ENCODE measurements at places on chromosomes 3 and 15. TPM values are rescaled to one million over a fixed set of nuclear protein-coding genes. Genes with fewer than 3 reads are reported as not detected.

The SEMA3B gene
- 2.2 TPM for total RNA-seq

The PRTG gene
- total RNA-seq = 0.09 TPM

The SCG5 gene
- 0.33 TPM for total RNA-seq

DNA sequence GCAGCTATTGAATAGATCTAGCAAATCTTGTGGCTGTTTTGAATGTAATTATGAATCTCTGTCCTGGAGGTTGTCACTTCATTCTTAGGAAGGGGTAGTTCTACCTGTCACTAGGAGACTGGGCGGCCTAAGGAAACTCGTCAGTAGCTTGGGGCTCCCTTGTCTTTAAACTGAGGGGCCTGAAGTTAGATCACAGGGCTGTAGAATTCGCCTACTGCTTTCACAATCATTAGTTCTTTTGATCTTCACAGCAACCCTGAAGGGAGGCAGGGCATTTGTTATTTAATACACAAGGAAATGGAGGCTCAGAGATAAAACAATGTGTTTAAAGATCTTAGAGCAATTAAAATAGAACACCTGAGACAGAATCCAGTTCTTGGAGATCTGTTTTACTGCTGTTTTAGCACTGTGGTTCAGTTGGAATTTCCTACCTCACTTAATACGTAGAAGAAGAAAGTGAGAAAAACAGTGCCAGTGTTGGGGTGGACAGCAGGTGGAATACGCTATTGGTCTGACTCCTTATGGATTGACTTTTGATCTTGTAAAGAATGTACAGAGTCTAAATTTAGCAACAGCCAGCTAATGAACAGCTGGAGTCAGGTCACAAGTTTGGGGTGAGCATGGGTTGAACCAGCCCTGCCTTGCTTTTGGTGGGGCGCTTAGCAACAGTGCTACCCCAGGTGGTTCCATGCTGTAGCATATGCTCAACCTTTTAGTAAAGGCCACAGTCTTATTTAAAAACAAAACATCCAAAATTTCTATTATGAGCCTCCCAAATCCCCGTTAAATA lies 71.4 kb upstream of the BHLHE40 start:
- no peak for DNase-seq

The ECE2 gene
- not detected for total RNA-seq

The SPINT1 gene
- 4.5 TPM for total RNA-seq

DNA sequence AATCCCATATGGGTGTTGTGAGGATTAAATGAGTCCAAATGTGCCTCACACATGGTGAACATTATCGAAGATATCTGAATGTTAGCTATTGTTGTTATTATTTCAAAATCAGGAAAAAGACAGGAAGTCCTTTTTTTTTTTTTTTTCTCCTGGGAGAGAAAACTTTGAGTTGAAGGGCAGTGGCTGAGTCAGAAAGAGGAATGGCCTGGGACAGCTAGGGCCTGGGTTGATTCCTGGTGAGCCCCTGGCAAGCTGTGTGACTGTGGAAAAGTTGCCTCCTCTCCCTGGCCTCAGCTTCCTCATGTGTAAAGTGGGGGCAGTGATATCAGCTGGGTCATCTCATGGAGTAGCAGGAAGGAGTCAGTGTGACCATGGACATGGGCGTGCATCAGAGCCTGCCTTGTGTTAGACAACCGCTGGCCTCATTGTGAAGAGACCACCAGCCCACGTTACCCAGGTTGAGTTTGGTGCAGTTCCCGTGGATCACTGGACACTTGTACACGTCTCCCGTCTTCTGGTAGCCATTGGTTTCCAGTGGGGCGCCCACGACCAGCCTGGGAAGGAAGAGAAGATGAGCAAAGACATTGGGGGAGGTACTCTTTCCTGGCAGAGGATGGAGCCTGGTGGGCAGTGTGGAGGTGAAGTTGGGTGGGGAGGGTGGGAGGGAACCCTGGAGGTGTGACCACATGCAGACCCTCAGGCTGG lies 63.1 kb downstream of the ITGA11 start:
- no peak for DNase-seq

The ADGRG7 gene
- total RNA-seq = not detected

The COMMD2 gene
- total RNA-seq = 36.1 TPM

- DNase-seq = no peak
These were observed 2.4 kb upstream of the MAGI1 start for GRCh38 chr3:66041116-66041515.

- peak; percentile 38 for DNase-seq
These were observed 536 bp downstream of the SNAPC5 start for GRCh38 chr15:66496951-66497501.

The TFRC gene
- 470 TPM for total RNA-seq

DNA sequence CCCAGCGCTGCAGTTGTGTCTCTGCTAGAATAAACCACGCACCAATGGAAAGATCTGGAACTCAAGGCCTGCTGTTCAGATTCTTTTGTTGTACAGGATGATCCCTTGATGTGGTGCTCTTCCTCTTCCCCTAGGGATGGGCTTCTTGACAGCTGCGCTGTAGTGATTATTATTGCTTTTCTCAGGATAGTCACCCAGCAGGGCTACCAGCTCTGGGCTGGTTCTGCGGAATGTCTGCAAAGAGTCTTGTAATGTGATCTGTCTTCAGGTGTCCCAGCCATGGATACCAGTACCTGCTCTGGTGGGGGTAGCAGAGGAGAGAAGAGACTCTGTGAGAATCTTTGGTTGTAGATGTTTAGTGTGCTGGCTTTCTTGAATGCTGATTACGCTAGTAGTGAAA lies 974.2 kb downstream of the NSUN3 start:
- no peak for DNase-seq

The ZNF385D gene
- 0.66 TPM for total RNA-seq

DNA sequence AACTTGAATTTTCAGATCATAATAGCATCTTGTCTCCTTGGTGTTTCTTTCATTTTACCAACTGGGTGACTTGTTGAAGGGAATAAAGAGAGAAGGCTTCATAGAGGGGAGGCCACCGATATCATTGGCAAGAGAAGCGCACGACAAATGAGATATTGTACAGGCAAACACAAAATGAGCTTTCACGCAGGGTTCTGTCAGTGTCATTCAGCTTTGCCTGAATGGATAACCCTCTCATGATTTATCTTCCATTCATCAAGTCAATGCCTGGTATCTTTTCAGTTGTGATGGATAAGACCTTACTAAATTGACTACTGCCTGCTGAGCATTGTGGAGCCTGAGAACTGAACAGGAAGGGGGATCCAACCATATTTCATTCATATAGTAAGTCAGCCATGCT lies 188.6 kb upstream of the EPHA3 start:
- DNase-seq = no peak

The AGBL1 gene
- not detected for total RNA-seq

The KY gene
- total RNA-seq = not detected

- no peak for DNase-seq
These were observed 109.7 kb upstream of the GALNT15 start for GRCh38 chr3:16064642-16065414.

GRCh38 chr15:84582583-84583157 lies 18.1 kb upstream of the ZSCAN2 start:
- no peak for DNase-seq

The GOLGA6L10 gene
- total RNA-seq = 2.2 TPM

The TPRA1 gene
- 19.4 TPM for total RNA-seq

The TNK2 gene
- 33.8 TPM for total RNA-seq

- DNase-seq = no peak
These were observed 6.9 kb downstream of the IQGAP1 start for GRCh38 chr15:90394748-90395442.

The COL8A1 gene
- 0.07 TPM for total RNA-seq

DNA sequence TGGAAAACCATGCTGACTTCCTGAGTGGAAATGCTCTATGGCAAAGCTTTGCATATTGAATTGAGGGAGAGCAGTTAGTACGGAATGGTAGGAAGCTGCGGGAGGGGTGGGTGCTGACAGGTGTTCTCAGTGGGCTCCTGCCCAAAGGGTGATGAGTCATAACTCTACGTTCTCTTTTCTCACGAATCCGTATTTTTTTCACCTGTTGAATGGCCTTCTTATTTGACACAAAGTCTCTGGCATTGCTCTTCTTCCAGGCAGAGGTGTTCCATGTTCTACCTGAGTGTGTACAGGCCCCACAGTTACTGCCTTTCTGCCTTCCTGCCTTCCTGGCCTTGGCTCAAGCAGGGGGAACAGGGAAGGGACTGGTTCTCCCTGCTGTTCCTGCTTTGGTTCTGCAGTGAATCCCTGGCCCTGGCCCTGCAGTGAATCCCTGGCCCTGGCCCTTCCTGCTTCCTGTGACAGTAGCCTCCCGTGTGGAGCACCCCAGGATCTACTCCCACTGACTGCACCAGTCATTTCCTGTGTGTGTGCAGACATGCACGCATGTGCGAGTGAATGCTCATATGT lies 31.9 kb downstream of the TRAK1 start:
- no peak for DNase-seq

DNA sequence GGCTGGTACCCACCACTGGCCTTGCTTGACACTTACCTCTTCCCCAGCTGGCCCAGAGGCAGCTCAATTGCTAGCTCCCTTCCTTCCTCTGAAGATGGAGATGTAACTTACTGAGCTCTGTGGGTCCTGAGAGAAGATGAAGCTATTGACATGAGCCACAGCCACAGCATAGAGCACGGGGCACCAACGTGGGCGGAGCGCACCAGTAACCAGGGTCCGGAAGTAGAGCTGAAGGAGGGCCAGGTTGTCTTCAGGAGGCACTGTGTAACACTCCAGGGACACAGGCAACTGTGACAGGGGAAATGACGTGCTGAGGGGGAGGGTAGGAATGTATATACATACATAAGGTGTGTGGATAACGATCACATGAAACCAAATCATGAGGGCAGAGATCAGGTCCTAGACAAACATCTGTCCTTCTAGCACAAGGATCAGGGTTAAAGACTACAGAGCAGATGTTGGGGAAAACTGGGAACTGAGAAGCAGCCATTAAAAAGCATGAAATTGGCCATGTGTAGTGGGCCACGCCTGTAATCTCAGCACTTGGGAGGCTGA lies 4.3 kb upstream of the LTK start:
- no peak for DNase-seq

- no peak for DNase-seq
These were observed 210.3 kb upstream of the CGNL1 start for GRCh38 chr15:57165992-57166391.

DNA sequence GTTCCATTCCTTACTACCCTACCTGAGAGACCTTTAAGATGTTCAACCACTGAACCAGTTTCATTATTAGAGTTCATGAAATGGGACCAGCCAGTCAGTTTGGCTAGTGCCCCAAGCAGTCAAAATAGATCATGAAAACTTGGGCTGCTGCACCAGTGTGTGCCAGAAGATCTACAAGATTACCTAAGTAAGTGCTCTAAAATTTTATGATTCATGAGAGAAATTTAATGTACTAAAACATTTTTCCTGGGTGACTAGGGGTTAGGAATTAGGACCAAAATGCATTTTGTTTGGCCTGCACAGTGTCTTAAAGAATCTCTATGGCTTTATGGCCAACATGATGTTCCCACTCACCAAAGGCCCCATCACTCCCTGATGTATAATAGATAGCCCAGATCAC lies 214.7 kb downstream of the ATP8B4 start:
- DNase-seq = no peak

GRCh38 chr3:49841126-49841696 lies 15.2 kb downstream of the TRAIP start:
- peak; percentile 29 for DNase-seq

The CPN2 gene
- not detected for total RNA-seq

The GXYLT2 gene
- total RNA-seq = 5.8 TPM

GRCh38 chr15:72220687-72221086 lies 10.3 kb downstream of the PKM start:
- DNase-seq = no peak

DNA sequence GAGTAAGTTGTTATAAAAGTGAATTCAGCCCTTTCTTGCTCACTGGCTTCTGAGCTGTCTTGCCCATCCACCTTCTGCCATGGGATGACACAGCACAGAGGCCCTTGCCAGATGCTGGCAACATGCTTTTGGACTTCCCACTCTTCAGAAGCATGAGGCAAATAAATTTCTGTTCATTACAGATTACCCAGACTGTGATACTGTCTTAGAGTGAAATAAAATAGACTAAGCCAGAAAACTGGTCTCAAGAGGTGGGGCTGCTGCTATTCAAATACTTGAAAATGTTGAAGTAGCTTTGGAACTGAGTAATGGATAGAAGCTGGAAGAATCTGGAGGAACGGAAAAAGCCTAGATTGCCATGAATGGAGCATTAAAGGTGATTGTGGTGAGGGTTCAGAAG lies 170.4 kb downstream of the ZMAT3 start:
- no peak for DNase-seq

The ACP3 gene
- 0.18 TPM for total RNA-seq

- DNase-seq = peak; percentile 24
These were observed 1.4 kb downstream of the HTD2 start for GRCh38 chr3:58307639-58308215.

The CCK gene
- not detected for total RNA-seq

DNA sequence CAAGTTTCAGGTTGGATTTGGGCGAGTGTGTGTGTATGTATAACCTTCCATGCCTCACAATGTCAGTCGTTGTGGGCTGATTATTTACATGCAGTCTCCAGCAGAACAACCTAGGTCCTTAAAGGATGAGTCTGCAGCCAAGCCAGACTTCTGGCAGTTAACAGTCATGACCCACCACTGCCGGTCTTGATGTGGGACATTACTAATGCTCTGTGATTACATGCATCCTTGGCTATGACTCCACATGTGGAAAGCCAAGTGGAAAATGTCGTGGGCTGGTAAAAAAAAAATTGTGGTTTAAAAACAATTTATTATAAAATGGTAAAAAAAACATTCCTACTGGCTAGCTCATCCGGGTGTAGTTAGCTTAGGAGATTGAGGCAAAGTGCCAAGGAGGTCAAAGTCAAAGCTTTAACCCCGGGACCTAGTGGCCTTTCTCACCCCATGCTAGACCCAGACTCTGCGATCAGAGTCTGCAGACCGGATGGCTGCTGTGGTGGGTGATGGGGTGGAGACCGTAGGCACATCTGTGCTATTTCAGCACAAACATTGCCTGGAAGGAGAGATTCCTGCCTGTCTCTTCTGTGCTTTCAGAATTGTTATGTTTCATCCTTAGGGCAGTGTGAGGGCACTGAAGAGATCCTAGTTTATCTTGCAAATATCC lies 6.8 kb downstream of the RARRES1 start:
- DNase-seq = no peak

DNA sequence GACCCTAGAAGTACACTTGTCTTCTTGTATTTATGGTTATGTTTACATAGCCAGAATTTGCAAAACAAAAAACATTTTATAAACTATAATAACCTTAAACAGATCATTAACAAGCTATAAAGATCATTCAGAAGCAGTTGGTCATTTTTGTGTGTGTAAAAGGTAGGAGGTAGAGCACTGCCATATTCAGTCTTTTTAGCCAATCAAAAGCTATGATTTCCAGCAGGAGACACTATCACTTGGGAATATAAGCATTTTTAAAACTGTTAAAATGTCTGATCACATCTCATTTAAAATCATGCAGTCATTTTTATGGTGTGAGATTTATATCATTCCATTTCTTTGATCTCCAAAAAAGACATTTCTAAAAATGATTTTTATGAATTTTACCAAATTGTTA lies 42.6 kb upstream of the ATP2C1 start:
- DNase-seq = no peak

Measured in K562 (cell line).